Stimulated activated CD8-positive, alpha-beta memory T cell treated with anti-CD3 and anti-CD28 coated beads, Interleukin-15, amount 100 ng/mL, for 48 hours (primary cell): ENCODE measurements at places on chromosomes 5 and 9.

DNA sequence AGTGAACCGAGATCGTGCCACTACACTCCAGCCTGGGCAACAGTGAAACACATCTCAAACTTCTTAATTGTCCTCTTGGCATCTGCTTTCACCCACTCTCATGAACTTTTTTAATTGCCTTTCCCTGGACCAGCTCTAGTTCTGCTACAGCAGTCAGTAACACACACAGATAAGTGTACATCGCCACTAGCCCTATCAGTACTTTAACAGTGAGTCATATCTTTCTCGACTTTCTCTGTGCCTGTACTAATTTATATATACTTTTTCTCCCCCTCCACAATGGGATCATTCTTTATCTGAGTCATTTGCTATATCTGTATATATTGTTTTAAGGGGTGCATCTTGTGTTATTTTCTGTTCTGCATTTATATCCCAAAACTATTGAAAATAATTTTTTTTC is 6.7 kb downstream of the CDC37L1 start:
- no peak for DNase-seq

- DNase-seq, result no peak
Observed at GRCh38 chr9:128201441-128202369, 1.5 kb upstream of the DNM1 start.

DNA sequence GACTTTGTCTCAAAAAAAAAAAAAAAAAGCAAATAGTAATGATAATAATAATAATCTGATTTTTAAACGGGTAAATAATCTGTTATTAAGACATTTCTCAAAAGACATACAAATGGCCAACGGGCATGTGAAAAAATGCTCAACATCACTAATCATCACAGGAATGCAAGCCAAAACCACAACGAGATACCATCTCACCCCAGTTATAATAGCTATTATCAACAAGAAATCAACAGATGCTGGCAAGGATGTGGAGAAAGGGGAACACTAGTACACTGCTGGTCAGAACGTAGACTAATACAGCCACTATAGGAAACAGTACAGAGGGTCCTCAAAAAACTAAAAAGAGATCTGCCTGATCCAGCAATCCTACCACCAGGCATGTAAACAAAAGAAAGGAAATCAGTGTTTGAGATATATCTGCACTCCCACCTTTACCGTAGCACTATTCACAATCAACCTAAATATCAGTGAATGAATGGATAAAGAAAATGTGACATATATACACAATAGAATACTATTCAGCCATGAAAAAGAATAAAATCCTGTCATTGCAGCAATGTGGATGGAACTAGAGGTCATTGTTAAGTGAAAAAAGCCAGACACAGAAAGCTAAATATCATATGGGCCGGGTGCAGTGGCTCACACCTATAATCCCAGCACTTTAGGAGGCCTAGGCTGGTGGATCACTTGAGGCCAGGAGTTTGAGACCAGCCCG is 24.9 kb downstream of the VAV2 start:
- no peak for DNase-seq

GRCh38 chr9:32456564-32456963 is 69.4 kb downstream of the RIGI start:
- no peak for DNase-seq

- no peak for DNase-seq
Observed at GRCh38 chr5:123181394-123181801, 92.4 kb downstream of the PRDM6 start.

- DNase-seq, result no peak
Observed at GRCh38 chr5:35160486-35161116, 69.7 kb downstream of the PRLR start.

- DNase-seq, result peak; percentile 7
Observed at GRCh38 chr9:122904466-122904822, 715 bp downstream of the RC3H2 start.

GRCh38 chr5:142428773-142429473 is 104.1 kb upstream of the SPRY4 start:
- DNase-seq, result no peak

DNA sequence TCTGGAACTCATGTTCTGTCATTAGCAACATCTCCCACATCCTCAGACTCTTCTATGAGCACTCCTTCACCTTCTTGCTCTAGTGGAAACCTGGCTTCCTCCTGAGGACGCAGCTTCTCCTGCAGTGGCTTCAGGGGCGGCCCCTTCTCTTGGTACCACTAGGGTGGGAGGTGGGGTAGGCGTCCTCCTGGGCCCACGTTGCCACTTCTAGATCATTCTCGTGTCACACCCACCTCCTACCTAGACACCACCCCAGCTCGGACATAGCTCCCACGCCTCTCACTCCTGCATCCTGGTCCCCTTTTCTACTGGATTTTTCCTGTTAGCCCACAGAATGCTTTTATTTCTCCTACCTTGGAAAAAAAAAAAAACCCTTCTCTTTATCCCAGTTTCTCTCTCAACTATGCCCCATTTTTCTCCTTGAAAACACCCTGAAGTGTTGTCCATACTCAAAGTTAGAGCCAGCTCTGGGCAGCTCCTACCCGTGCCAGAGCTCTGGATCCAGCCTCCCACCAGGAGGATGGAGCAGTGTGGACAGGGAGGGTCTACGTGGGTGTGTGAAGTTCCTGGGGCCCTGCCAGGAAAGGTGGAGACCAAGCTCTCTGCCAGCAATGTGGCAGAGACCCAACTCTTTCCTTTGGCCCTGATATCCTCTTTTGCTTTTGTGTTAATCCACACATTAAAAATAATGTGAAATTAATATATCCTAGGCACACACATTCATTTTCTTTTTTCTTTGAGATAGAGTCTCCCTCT is 179.2 kb downstream of the HSPA4 start:
- DNase-seq, result no peak

GRCh38 chr5:179409806-179410205 is 64.5 kb upstream of the ADAMTS2 start:
- DNase-seq, result no peak

- no peak for DNase-seq
Observed at GRCh38 chr5:166302166-166302565, 1989.3 kb upstream of the WWC1 start.

GRCh38 chr5:32021771-32022170 is 152.3 kb downstream of the GOLPH3 start:
- DNase-seq, result no peak

DNA sequence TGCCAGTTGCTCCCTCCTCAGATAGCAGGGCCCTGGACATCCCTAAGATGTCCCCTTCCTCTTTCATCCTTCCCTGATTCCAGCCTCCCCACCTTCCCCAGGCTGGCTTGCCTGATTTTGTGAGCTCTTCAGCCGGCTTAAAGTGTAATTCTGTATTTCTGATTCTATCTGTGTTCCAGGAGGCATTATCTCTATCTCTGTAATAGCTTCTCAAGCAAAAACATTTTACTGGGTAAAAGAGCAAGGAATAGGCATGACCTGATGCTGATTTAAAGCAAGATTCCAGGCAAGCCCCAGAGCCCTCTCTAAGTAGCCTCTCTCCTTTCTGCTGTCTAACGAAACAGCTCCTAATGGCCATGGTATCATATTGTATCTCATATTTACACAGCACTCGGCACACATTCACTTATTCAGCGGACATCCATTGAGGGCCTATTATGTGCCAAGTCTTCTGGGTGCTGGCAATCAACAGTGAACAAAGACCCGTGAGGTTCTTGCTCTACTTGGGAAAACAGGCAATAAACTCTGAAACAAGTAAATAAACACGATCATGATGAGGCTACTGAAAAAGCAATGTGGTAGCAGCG is 100.9 kb upstream of the MSX2 start:
- no peak for DNase-seq

- no peak for DNase-seq
Observed at GRCh38 chr9:35232867-35233544, 71.2 kb downstream of the UNC13B start.

DNA sequence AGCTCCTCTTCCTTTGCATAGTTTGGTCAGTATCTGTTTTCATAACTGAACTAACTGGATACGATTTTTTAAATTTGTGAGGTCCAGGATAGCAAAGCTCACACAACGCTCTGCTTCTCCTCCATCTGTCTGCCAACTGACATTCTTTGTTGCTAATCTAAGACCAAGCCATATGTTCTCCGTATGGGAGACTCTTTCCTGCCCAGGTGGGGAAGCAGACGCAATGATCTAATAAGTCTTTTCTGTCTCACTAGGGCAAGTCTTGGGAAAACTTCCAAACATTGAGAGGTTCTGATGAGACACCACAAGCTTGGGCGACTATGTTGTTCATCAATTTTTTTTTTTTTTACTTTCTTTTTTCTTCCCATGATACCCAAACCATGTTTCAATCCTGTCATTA is 558.5 kb downstream of the EFNA5 start:
- DNase-seq, result no peak

DNA sequence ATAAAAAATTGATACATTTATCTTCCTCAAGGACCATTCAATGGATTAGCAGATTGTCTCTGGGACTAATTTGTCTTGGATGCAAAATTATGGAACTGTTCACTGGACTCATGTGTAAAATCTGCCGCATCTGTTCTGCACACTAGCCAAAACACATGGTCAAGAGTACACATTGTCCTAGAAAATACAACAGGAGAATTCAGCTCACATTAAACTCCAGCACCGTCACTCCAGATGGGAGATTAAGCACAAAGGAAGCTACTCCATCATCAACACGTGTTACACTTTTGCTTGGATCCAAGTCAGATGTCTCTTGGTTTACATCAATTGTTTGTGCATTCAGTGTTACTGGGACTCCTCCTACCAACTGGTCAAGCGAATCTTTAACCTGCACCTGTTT is 28.8 kb downstream of the C5 start:
- no peak for DNase-seq

DNA sequence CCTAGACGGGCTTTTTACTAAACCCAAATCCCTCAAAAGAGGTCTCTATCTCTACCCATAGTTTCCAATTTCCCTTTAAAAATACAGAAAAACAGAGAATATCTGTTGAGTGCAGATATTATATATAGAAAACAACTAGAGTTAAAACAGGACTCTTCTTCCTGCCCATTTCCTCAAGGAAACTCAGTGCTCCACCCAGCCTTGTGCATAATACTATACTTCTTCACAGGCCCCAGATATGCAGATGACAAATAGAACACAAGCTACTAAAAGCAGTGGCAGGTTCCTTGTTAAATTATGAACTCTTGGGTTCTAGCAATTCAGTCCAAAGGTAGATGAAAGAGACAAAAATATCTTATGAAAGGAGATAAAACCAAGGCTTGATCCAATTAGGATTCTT is 200.2 kb downstream of the TSSK1B start:
- no peak for DNase-seq

- no peak for DNase-seq
Observed at GRCh38 chr9:134770972-134771971, 109.3 kb upstream of the FCN2 start.

- no peak for DNase-seq
Observed at GRCh38 chr9:81513059-81513458, 176.3 kb downstream of the TLE1 start.

DNA sequence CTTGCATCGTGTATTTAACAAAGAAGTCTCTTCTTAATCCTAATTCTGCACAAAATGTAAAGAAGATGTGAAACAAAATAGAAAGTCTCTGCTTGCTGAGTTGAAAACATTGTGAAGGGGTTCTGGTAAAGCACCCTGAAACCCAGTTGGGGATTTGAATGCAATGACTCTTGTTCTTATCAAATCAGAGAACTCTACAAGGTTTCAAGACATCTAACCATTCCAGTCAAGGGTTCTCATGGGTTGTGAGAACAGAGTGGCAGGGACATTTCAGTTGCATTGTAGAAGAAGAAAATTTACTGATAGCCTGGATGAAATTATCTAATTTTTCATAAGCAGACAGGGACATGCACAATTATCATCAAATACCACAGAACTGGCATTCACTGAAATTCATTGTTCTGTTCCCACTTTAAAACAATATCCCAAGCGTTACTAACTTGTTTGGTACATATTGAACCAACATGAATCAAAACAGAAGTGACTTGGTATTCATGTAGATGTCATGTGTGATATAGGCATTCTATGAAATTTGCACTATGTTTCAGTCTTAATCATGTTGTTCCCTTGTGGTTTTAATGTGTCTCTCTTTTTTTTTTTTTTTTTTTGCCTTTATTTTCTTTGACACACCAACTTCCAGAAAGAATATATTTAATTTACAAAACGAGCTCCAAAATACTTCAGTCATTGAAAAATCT is 563.3 kb downstream of the IRX1 start:
- DNase-seq, result no peak

DNA sequence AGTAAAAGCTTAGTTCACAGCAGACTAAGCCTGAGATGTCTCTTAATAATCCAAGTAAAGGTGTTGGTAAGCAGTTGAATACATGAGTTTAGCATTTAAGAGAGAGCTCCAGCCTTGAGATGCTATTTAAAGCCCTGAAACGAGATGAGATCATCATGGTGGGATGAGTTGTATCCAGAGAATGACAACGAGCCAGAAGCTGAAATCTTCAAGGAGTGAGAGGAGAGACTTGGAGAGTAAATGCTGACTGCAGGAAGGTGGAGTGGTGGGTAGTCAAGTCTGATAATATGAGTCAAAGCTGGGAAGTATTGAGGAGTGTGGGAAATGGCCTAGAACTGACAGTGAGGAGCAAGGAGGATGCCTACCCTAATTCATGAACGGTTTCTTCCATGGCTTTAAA is 53.7 kb downstream of the PLAC8L1 start:
- no peak for DNase-seq

DNA sequence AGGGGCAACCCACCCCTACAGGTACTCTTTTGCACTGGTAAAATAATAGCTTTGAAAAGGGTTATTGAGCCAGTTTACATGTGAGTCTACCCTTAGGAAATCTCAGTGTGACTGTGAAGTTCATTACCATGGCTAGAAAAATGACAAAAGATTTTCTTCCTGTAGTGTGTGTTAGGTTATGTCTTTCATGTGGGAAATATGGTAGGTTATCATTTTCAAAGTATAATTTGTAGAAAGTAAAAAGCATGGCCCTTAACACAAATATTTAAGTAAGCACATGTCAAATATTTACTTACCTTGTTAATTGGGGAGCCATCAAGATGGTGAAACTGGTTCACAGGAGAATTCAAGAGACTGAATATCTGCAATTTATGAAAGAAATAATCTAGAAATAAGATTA is 37.3 kb upstream of the PLPP1 start:
- no peak for DNase-seq

- DNase-seq, result no peak
Observed at GRCh38 chr9:3401221-3401954, 124.4 kb downstream of the RFX3 start.

DNA sequence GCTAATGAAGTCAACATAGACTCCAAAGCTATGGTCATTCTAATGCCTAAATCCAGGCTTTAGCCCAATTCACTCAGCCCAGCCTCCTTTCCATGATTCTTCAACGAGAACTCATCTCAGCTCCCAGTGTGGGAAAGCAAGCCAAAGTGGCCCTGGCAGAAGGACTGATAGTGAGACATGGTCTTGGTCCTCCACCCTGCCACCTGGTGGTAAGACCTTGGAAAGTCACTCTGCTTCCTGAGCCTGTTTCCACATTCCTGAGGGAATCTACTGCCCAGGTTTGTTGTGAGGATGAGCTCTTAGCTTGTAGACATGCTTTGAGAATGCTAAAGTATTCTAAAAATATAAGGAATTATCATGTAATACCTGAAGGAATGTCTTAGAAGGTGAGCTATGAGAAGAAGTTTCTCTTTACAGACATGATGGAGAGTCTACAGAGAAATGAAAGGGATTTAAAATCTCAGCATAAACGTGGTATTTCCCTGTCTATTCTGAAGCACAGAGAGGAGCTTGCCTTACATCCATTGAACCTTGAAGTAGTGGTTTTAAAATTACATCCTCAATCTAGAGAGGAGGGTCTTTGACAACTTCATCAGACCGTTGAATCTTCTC is 173.5 kb downstream of the TRIM32 start:
- no peak for DNase-seq

- no peak for DNase-seq
Observed at GRCh38 chr5:143032581-143032836, 262.3 kb downstream of the ARHGAP26 start.

- DNase-seq, result no peak
Observed at GRCh38 chr5:109935833-109936490, 246.2 kb downstream of the MAN2A1 start.
